ENCODE measurements at places on chromosomes 13 and 19.

- DNase-seq = no peak
These were observed 252.1 kb upstream of the STARD13 start for GRCh38 chr13:33537676-33538075.

GRCh38 chr13:59047546-59047945 is 1116.2 kb downstream of the DIAPH3 start:
- no peak for DNase-seq

- no peak for DNase-seq
These were observed 2.8 kb upstream of the MKNK2 start for GRCh38 chr19:2053601-2054389.

GRCh38 chr13:82076496-82076895 is 1735.6 kb upstream of the SPRY2 start:
- DNase-seq = no peak

DNA sequence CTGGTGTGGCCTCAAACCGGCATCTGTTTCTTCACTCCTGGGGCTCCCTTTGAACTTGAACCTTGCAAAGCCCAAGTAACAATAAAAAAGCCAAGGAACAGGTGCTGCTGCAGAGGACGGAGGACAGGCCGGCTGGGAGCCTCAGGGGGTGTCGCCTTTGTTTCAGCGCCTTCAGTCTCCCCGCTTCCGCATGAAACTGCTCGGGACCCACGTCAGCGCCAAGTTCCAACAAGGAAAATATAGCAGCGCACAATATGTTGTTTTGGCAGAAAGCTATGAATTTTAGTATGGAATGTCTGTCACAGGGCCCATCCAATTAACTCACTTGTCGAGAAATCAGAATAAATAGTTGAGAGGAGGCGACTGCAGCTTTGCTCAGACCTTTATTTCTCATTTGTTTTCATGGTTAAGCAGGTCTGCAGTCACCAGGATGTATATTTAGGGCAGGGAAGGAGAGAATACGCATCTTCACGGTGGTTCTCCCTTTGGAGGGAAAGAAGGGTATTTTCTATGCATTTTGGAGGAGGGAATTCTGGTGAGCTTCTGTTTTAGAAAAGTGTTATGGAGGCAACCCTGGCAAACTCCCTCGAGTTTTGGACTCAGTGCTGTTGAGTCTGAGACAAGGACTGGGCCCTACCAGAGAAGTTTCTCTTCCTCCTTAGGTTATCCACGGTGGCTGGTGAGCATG is 34.3 kb upstream of the MEDAG start:
- no peak for DNase-seq

Measured in stimulated activated CD8-positive, alpha-beta memory T cell treated with anti-CD3 and anti-CD28 coated beads, Interleukin-15, amount 100 ng/mL, for 24 hours (primary cell).